CD4-positive, alpha-beta T cell treated with Interleukin-21 for 1 hour (primary cell): ENCODE measurements at places on chromosomes 7 and 10.
A peak's percentile ranks its signal among the peaks of the same experiment; 100 is the strongest.

- no peak for DNase-seq
These were observed 894 bp downstream of the ATXN7L1 start for GRCh38 chr7:105875505-105875904.

DNA sequence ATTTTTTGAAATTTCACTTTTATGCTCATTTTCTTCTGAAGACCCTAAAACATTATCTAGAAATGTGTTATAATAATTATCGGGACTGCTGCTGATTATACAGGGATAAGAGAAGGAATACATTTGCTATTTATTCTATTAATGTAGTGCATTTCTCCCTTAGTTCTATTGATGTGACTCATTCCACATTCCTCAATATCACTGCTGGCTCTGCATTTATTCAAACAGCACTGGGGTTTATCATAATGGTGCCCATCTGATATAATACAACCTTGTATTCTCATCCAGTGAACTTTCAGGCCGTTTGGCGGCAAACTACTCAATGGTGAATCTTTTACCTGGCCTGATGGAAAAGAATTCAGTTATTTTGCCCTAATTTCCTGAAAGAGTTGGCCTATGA is 7.8 kb downstream of the KCND2 start:
- DNase-seq = no peak

DNA sequence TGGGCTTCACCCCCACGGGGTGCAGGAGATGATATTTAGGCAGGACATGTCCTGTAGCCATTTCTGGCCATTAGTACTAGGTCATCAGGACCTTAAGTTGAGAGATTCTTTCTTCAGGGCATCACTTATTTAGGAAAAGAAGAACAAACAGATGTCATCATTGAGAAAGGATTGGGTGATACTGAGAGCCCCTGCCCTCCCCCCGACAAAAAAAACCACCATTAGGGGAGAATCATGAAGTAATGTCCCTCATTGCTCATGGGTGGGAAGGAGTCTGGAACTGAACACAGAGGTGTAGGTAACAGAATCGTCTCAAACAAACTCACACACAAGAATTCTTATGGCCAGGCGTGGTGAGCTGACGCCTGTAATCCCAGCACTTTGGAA is 6.4 kb upstream of the ORAI2 start:
- no peak for DNase-seq

DNA sequence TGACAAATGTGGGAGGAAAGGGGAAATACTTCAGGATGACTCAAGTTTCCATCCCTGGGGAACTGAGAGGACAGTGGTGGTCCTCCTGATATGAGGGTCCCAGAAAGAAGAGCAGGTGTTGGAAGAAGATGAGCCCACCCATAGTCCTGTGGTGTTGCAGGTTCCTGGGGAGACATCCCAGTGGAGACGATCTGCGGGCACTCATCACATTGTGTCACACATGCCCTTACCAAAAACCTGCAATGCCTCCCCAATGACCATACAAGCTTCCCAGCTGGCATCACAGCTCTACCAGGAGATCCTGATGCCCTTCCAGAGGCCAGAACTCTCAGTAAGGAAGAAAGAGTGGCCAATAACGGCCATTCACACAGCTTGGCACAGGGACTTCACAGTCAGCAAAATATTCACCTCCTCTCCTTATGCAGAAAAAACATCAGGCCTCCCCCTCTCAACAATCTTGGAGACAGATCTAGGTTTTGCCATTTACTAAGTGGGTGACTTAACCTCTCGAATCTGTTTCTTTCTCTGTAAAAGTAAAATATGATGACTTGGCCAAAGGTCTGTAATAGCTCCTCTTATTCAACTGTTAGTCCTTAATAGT is 9.0 kb downstream of the PUS7 start:
- no peak for DNase-seq

DNA sequence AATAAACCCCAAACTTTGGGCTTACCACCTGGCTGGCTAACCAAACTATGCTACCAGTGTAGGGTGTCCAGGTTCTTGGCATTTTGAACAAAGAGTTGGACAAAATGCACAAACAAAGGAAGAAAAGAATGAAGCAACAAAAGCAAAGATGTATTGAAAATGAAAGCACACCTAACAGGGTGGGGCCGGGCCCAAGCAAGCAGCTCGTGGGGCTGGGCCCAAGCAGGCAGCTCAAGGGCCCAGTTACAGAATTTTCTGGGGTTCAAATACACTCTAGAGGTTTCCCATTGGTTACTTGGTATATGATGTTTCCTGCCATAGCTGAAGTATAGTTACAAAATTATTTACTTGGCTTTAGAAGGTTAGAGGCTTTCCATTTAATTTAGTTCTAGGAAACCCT is 15.7 kb downstream of the ACADSB start:
- DNase-seq = no peak

- no peak for DNase-seq
These were observed 107.0 kb downstream of the VIM start for GRCh38 chr10:17335065-17335464.

DNA sequence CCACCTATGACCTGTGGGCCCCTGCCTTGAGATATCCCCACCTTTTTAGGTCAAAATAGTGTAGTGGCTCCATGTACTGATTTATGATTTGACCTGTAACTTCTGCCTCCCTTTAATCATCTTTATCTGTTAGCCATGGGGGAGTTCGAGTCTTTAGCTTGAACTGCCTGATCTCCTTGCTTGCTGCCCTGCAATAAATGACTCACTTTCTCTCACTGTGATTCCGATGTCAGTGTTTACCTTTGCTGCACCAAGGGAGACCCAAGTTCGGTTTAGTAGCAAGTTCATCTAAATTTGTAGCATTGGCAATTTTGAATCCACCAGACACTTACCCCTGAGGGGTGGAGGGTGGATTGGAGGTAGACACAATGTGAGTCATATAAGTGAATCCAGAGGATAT is 814.6 kb upstream of the AUTS2 start:
- DNase-seq = no peak

- DNase-seq = no peak
These were observed 202.7 kb downstream of the PARD3 start for GRCh38 chr10:34612446-34612845.

GRCh38 chr7:25562673-25563182 is 334.4 kb upstream of the NPVF start:
- no peak for DNase-seq

DNA sequence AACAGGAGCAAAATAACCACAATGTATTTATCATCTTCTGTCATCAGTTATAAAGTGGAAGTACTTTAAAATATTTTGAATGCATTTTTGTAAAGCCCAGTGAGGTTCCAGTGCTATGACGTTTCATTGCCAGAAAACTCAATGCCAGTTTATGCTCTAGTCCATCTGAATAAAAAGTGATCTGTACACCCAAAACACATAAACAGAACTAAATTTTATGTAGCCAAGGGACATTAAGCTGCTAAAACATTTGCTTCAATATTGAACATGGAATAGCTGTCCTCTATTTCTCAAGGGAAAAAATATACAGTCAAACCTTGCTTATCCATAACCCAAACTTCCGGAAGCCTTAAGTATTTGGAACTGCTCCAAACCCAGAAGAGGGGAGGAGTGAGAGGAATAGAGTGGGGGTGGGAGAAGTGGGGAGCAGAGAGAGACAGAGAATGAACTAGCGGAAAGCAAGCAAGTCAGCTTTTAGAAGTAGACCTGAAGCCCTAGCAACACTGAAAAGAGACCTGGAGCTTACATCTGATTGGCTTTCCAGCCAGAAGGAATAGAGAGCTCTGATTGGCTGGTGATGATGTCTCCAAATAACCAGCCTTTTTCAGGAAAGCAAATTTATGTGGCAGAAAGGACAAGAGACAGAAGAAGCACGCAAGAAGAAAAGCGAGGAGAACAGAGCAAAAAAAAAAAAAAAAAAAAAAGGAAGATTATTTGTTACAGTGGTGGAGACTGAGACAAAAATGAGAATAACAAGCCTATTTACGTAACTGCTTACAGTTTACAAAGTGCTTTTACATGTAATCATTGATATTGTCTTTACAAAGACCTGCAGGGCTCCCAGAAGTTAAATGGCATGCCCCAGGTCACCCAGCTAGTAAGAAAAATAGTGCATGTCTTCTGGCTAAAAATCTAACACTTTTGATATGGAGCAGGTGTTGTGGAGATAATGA is 196.0 kb downstream of the RNLS start:
- peak; percentile 47 for DNase-seq

DNA sequence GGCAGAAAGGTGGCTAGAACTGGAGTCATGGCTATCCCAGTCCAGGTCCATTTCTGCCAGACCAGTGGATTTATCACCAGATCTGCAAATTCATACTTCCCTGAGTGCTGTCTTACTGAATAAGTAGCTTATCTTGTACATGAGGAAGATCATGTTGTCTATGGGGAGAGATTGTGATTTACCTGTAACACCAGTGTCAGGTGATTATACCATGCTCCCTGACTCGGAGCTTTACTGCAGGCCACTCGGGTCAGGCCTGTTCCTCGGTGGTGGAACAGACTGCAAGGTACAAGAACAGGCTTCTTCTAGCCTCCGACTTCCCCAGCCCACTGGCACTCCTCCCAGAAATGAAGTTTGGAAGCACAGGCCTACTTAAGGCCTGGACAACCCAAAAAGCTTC is 42.6 kb upstream of the DLG5 start:
- DNase-seq = no peak

DNA sequence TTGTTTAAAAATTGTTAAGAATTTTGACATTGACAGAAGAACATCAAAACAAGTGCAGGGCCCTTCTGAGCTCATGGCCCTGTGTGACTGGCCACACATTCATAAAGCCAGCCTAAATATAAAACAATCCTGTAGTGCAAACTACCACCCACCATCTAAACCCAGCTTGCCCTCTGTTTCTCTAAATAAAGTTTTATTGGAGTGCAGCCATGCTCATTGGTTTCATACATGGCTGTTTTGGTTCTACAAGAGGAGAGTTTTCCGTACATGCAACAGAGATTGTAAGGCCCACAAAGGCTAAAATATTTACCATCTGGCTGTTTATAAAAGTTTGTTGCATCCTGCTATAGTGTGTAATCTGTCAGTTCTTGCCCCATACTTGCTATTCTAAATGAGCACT is 54.6 kb upstream of the TRIM24 start:
- no peak for DNase-seq

- no peak for DNase-seq
These were observed 170.5 kb downstream of the RAB11FIP2 start for GRCh38 chr10:117876210-117876609.

GRCh38 chr10:58433571-58433970 is 48.4 kb downstream of the TFAM start:
- no peak for DNase-seq

DNA sequence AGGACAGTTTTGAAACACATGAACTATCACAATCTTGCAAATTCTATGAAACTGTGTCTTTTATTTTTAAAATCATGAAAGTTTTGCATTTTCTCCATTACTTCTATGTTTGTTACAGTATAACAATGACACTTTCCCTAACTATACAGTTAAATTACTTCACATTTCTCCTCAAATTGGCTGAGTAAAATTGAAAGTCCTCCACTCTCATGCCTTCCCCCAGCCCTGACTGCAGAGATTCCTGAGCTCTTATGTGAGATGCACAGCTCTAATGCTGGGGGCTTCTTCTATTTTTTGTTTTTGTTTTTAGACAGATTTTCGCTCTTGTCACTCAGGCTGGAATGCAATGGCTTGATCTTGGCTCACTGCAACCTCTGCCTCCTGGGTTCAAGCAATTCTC is 22.7 kb upstream of the MAP3K8 start:
- DNase-seq = no peak

DNA sequence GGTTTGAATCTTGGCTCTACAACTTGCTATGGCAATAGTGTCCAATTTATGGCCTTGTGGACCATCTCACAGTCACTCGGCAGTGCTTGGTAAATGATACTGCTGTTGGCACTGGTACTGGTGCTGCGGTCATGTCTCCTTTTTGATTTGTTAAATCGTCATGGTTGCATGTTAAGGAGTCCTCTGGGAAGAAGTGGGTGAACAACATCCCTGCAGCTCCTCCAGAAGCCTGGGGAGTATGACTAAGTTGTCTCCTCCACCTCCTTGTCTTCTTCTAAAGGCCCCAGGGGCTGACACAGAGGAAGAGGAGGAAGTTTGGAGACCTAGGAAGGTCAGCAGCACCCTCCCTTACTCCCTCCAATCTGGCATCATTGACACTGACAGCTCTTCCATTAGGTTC is 8.5 kb downstream of the ITPRIP start:
- no peak for DNase-seq

DNA sequence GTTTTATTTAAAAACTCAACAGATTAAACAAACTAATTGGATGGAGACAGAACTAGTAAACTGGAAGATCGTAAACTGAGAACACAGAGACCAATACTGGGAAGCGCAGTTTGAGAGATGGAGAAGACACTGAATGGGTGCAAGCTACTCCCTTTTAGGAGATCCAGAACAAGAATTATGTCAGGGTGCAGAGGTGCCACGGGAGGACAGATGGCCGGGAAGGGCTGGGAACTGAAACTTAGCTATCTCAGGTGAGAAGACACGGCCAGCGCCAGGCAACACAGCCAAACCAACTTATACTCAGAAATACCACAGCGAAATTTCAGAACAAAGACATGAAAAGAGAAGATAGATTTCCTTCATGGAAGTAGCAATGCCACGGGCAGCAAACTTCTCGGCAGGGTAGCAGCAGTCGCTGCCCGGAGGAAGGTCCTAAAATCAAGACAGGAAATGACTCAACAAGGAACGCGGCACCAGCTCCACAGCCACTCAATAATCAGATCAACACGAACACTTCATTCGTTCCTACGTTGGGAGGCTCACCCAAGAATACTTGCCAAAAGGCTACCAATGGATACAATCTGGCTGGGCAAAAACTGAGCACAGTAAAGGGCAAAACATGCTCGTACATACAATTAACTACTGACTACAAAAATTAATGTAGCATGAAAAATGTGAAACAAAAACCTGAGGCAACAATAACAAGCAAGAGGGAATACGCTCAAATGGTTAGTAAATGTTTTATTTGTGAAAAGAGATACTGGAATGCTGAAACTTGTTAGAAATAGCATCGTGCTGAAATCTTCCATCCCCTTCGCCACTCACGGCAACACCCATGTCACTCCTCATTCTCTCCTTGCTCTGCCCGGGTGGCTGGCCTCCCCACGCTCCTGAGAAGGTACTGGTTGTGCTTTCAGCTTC is 2.2 kb upstream of the LRRC27 start:
- peak; percentile 39 for DNase-seq

GRCh38 chr10:48820699-48821098 is 118.9 kb downstream of the LRRC18 start:
- no peak for DNase-seq

- DNase-seq = peak; percentile 79
These were observed 2.4 kb downstream of the ZMIZ2 start for GRCh38 chr7:44750921-44751571.

GRCh38 chr10:119680050-119680449 is 28.9 kb downstream of the BAG3 start:
- no peak for DNase-seq

- no peak for DNase-seq
These were observed 3.8 kb upstream of the HECTD2 start for GRCh38 chr10:91406322-91406721.

GRCh38 chr10:87930141-87930540 is 66.7 kb downstream of the PTEN start:
- DNase-seq = no peak
